NCI-H345 (cell line): ENCODE measurements at places on chromosomes 7 and 10.

DNA sequence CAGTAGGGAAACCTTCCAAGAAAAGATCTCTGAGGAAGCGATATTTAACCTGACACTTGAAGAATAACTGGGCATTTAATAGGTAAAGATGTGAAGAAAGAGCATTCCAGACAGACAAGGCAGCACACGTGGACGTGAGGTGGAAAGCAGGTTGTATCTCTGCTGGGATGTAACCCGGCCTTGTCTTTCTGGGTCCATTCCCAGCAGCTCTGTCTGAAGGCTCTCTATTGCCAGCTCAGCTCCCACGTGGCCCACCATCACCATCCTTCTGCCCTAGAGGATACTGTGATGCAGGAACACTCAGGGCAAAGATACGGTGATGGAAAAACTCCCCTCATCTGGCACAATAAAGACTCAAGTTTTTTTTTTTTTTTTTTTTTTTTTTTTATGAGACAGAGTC, 137.7 kb downstream of the RSU1 start:
- DNase-seq, result no peak

- DNase-seq, result peak; percentile 19
These were observed 27.3 kb upstream of the IFRD1 start for GRCh38 chr7:112422842-112423496.

DNA sequence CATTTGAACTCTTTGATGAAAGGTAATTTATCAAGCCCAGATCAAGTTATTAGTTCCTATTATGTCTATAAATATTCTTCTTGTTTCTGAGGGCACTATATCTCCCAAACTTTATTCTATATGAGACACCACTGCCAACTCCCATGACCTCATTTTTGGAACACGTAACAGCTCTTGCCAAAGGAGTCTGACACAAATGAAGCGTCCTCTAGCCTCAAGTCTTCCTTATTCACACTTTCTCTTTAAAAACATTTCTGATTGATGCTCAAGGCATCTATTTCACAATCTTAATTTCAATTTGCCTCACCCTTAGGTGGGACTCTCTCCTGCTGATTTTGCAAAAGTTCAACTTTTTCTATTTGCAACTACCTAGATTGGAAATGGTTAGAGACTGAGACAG, 848.4 kb downstream of the GATA3 start:
- no peak for DNase-seq

DNA sequence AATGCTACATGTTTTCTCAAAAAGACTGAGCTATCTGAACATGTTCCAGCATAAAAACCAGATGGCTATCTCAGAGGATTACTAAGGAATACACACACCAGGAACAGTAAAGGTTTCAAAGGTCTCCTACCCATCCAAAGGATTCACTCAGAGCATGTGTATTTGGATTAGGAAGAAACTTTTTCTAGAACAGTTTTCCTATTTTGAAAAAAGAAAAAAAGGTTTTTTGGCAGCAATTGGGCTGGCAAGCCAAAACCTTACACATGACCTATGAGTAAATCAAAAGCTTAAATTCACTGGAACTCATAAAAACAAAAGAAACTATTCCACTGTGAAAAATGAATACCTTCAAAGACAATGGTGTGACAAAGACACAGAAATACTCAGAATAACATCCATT, 9.6 kb downstream of the TPK1 start:
- no peak for DNase-seq

DNA sequence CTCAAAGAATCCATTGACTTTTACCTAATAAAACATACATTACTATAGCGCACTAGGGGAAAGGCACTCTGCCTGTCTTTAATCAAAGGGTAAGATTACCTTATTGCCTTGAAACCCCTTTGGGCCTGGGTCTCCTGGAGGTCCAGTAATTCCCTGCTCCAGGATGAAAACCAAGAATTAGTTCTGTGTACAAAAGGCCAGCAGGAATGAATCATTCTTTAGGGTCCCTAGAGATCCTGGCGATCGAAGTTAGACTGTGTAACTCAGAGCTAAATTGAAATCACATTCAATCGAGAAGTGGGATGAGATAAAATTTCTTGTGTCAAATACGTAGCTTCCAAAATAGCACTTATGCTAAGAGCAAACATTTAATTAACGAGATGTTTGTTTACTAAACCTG, 29.8 kb downstream of the COL28A1 start:
- DNase-seq, result peak; percentile 24

GRCh38 chr10:90960355-90960814, 39.5 kb upstream of the ANKRD1 start:
- DNase-seq, result no peak
